Skin of body (tissue), 3 donors: ENCODE measurements at places on chromosomes 2 and 18.

GRCh38 chr2:167929484-167929883, 317.9 kb downstream of the STK39 start:
- no peak for DNase-seq

DNA sequence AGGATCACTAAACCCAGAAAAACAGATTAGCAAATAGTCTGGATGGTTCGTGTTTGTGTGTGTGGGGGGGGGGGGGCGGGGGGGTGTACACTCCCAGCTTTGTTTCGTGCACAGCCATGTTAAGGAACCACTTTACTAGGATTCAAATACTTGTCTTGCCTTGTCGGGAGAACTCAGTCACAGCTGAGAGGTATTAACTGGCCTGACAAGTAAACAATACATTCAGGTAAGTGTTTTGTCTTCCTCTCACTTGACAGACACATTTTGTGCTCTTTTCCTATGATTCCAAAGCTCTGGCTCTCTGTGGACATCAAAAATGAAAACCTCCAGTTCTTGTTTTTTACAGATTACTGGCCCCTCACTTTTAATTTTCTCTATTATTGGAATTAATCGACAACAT, 173.5 kb downstream of the LRP1B start:
- no peak for DNase-seq

- DNase-seq: no peak
Measured at GRCh38 chr2:112140899-112141625, 2.9 kb downstream of the FBLN7 start.

- no peak for DNase-seq
Measured at GRCh38 chr2:191012845-191013681, 908 bp downstream of the STAT1 start.

DNA sequence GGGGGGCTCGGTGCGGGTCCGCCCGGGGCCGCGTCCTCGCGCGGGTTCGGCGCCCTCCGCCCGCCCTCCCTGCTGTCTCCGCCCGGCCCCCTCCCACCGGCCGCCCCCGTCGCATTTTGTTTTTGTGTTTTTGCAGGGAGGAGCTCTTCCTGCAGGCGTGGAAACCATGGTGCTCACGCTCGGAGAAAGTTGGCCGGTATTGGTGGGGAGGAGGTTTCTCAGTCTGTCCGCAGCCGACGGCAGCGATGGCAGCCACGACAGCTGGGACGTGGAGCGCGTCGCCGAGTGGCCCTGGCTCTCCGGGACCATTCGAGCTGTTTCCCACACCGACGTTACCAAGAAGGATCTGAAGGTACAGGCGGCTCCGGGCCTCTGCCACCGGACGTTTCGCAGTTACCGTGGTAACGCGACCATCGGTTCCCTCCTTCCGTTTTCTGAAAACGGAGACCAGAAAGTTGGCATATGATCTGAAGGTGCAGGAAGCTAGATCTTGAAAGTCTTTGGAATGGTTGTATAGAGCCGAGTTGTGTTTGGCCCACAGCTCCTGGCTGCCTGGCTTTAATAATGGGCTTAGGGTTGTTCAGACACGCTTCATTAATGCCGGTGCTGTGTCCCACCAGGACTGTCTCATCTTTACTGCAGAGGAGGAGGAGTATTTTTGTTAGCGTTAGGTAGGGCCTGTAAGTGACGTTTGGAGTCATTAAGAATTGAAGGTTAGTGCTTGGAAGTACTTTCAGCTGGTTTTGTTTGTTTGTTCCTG, 891 bp downstream of the KDM3A start:
- peak; percentile 74 for DNase-seq
